ENCODE measurements at places on chromosomes 1 and 21. TPM values are rescaled to one million over a fixed set of nuclear protein-coding genes. Genes with fewer than 3 reads are reported as not detected.

GRCh38 chr21:42521384-42521783, 7.7 kb downstream of the SLC37A1 start:
- DNase-seq = no peak

GRCh38 chr1:2234762-2235113, 6.6 kb downstream of the SKI start:
- no peak for DNase-seq

FAM72D gene
- total RNA-seq = 0.13 TPM

DNA sequence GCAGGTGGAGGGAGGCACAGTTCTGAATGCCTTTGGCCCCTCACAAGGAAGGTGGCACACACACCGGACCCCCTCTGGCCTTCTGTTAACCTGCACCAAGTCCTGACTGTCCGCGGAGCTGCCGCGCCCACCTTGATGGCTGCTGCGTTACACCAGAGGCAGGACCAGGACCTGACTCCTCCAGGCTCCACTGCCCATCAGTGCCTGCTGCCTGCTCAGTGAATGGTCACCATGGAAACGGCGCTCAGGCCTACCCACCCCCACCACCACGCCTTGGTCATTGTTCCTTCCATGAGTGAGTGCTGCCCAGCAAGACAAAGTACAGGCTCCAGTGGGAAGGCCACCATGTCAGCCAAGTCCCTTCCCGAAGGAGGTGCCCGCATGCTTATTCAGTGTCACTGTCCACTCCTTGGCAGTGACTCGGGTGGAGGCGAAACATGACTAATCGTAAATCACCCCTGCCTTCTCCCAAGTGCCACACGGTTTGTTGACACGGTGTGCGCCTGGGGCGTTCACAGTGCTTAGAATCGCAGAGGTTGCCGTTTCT, 57.3 kb downstream of the SLC37A1 start:
- DNase-seq = no peak

POU3F1 gene
- under 0.01 TPM for total RNA-seq
